SK-N-DZ (cell line): ENCODE measurements at places on chromosomes 11 and 22.

DNA sequence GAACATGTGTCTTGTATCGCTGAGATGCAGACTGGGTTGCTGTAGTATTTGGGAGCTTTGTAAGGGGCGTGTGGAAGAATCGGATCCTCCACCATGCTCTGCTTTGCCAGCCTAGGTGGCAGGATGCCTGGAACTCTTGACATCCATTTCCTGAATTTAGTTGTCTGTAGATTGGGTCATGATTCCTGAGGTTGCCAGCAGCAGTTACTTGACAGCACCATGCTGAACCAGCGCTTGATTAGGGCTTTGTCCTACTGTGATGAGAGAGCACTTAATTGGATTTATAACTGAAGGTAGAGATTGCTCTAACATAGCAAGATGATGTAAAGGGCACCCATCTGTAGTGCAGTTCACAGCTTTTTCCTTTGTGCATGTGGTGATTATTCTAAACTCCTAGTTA is 75.6 kb upstream of the HORMAD2 start:
- no peak for DNase-seq

- DNase-seq, result peak; percentile 77
Measured at GRCh38 chr11:9758637-9759518, 95.0 kb downstream of the SWAP70 start.

GRCh38 chr11:14253421-14253820 is 105.6 kb downstream of the RRAS2 start:
- no peak for DNase-seq

- no peak for DNase-seq
Measured at GRCh38 chr11:121063728-121064127, 37.3 kb upstream of the TECTA start.

GRCh38 chr11:126007238-126007637 is 55.4 kb downstream of the CDON start:
- DNase-seq, result no peak

DNA sequence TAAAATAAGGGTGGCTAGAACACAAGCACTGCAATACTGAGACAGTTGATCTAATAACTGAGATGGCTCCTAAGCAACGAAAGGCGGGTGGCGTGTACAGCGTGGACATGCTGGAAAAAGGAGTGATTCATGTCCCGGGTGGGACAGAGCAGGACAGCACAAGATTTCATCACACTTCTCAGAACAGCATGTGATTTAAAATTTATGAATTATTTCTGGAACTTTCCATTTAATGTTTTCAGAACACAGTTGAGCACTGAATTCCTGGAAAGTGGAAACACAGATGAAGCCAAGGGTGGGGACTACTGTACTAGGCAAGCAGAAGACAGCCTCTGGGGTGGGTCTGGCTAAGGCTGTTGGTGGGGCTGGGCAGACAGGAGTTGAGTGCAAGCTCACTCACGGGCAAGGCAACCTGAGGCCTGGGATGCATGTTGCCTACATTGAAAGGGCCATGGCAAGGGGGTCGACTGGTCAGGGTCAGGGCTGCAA is 165.6 kb upstream of the DDI1 start:
- no peak for DNase-seq

DNA sequence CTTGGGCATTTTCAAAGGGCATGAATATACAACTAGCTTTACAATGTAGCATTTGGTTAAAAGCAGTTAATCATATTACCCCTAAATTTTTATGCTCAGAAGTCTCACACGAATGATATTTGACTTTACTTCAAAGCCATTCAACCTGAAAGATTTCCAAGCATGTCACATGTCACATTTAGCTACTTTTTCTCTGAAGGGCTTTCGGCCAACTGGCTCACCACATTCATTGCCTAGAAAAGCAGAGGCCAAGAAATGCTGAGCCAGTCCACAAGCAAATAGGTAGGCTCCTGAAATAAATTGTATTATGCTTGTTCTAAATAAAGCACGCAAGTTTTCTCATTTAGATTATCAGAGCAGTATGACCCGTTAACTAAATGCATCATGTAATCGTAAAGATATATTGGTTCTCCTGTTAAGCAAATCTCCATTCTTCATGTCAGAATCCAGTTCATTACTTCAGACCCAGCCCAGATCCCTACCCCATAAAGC is 30.6 kb downstream of the PAX6 start:
- DNase-seq, result no peak

DNA sequence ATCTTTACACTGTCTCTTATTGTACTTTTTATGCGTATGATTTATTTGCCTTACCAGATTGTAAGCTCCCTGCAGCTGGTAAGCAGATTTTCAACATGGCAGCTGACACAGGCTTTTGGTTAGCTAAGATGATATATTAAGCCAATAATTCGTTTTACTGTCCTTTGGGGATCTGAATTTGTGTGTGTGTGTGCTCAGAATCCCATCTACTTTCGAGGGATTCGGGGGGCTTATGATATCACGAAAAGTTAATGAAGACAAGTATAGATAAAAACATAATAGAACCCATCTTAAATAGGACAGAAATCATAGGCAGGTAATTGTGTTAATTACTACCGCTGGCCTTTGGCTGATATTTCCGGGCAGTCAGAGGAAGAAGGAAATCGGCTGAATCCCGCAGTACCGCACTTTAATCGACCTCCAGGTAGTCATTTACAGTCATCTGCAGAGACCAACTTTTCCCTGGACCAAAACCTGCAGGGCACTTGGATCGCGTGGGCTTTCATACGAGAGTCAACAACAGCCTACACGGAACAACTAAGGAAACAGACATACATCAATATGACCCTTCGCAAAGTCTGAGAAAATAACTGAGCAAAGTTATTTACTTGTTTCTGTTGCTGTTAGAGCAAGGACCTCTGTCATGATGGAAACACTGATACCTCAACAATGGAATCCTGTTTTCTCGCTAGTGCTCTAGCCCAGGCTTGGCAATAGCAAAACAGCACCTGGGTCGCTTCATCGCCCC is 802 bp downstream of the KBTBD3 start:
- DNase-seq, result peak; percentile 10

- DNase-seq, result no peak
Measured at GRCh38 chr11:2673871-2674471, 25.8 kb downstream of the KCNQ1OT1 start.

DNA sequence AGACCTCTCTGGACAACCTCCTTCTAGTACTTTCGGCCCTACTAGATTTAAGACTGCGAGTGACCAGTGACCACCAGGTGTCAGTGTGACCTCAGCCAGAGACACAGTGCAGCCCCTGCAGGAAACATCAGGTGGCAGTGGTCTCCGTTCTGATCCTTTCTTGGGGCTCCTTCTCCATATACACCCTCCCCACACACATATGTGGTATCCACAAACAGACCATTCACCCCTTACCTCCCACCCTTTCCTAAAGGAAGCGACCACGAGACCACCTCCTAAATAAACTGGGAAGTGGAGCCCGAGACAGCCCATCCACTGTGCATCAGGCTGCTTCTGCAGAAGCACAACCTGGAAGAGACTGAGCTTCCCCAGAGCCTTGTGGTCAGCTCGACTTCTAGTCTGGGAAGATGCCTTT is 38.5 kb upstream of the CYP2D6 start:
- peak; percentile 79 for DNase-seq

GRCh38 chr11:21635394-21636145 is 557.3 kb upstream of the ANO5 start:
- DNase-seq, result no peak

DNA sequence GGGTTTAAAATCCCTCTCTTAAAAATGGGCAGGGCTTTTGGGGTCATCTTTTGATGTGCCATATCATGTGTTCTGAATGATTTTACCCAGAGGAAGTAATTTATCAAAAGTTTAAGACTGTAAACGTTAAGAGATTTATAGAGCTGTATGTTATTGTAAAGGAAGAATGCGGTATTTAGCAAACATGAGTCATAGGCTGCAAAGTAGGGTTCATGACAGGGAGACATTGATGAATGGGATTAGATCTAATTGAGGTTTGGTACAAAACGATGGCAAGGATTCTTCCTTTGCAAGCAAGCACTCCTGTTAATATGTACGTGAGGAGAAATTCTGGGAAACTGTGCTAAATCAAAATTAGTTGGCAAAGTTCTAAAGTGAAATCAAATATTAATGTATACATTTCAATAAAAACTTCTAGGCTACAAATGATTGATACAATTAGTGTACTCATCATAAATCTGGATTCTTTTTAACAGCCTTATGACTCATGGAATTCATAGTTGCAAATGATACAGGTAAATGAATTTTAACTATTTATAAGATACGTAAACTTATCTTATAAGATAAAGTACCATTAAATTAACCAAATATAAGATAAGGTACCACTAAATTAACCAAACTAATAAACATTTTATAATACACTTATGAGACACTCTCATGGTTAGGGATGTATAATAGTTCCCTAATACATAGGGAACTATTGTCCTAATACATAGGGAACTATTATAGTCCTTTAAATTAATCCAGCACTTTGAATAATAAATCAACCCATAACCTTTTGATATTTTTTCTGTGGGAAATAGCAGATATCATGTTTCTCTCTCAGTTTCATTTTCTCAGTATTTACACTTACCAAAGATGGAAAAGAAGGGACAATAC is 58.4 kb downstream of the KIF18A start:
- DNase-seq, result no peak
